ENCODE measurements at places on chromosomes 3 and 15.

DNA sequence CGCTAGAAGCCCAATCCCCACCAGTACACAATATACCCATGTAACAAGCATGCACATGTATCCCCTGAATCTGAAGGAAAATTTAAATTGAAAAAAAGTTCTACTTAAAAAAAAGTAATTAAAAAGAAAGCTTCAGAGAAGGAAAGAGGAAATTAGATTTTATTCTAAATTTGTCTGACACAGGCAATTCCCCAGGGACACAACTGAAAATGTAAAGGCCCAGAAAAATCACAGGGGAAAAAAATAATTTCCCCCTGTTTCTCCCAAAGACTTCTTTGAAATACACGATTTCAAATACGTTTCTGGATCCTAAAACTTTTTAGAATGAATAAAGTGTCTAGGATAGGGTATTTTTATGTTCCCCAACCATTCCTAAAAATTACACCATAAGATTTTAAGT lies 42.9 kb downstream of the SEMA5B start:
- no peak for DNase-seq

- DNase-seq, result no peak
These were observed 137.1 kb upstream of the WNT5A start for GRCh38 chr3:55624238-55624637.

- no peak for DNase-seq
These were observed 76.5 kb downstream of the B3GALNT1 start for GRCh38 chr3:161028555-161029153.

GRCh38 chr3:170695486-170696064 lies 109.7 kb upstream of the SLC7A14 start:
- peak; percentile 54 for DNase-seq

- DNase-seq, result no peak
These were observed 57.2 kb downstream of the P3H2 start for GRCh38 chr3:190063490-190063889.

DNA sequence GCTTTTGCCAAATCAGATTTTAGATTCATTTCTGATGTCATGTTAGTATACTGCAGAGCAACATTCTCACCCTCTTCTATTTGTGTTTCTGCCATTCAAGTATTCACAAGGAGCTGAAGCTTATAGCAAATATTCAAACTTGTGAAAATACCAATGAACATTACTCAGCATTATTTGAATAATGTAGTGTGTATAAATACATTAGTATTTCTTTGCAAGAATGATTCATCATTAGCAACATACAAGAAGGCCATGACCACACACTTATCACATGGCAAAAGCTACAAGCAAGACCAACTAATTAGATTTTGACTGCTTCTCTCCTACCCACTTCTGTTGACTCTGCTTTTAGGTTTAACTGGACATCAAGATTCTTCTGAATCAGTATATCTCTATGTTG lies 124.9 kb downstream of the IGSF11 start:
- DNase-seq, result no peak

DNA sequence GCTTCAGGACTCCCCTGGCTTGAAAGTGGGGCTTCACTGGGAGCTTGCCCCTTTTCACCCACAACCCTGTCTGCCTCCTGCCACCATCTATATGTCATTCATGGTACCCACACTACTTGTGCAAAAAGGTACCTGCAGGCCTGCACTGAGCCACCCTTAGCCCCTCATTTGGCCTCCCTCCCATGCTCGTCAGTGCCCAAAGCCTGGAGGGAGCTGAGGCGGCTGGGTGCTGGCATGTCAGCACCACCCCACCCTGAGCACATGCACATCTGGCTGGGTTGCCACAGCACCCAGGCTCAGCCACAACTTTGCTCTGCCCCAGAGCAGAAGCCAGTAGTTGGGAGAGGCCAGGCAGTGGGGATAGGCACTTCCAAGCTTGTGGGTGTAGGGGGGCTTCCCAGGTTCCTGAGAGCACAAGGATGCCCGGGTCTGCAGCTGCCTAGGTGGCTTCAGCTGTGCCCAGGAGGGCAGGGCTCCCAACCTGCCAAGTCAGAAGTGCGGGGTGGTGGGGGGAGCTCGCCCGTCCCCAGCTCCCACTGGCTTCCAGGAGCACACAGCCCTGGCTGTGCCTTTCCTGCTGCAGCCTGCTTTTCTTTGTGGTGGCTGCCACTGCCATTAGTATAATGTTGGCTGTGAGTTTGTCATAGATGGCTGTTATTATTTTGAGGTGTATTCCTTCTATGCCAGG lies 1054.6 kb upstream of the EPHA6 start:
- DNase-seq, result no peak

GRCh38 chr3:135237371-135238143 lies 442.5 kb downstream of the EPHB1 start:
- DNase-seq, result no peak

GRCh38 chr3:40417845-40418543 lies 31.0 kb downstream of the ENTPD3 start:
- DNase-seq, result peak; percentile 6

GRCh38 chr15:34064438-34064837 lies 25.4 kb upstream of the AVEN start:
- DNase-seq, result no peak

DNA sequence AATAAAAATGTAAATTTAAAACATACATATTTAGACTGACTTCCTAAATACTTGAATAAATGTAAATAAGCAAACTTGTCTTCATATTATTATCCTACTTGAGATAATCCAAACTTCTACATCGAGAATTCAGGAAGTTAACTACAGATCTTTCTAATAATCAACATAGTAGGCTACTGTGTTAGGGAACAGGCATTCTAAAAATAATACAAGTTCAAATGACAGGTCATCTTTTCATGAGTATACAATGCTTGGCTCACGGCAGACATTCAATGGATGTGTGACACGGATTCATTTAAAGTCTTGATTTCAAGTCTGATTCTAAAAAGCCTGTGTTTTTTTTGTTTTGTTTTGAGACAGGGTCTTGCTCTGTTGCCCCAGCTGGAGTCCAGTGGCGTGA lies 88.7 kb downstream of the BTD start:
- no peak for DNase-seq

Data from foreskin fibroblast (primary cell).